ENCODE measurements at places on chromosomes 1 and 21.
A peak's percentile ranks its signal among the peaks of the same experiment; 100 is the strongest.

DNA sequence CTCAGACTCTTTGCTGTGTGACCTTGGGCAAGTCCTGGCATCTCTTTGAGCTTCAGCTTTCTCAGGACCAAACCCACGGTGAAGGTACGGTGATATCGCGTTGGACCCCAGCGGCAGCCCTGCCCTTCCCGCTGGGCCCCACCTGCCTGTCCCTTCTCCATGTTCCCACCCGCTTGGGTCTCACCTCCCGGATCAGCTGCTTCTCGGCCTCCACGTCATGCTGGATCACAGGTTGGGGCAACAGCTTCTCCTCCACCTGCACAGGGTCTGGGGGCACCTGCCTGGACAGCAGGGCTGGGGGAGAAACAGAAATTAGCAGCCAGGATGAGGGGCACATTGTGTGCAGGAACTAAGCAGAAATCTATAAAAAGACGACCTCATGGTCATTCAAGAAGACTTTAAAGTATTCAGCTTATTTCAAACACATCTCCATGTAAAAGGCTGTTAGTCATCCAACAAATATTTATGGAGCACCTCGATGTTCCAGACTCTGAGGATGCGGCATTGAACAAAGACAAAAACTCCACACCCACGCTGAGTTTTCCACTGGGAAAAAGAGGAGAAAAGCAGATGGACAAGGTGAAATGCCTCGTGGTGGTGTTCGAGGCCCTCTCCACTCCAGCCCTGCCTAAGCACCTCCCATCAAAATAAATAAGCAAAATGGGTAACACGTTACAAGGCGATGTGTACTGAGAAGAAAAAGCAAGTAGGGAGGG is 19.5 kb downstream of the KIF17 start:
- no peak for DNase-seq

GRCh38 chr1:172532700-172533512 is at the start of gene SUCO:
TSS of gene SUCO (plus strand) at chr1:172533150. CDS start at chr1:172533436, 286 bp downstream.
- DNase-seq: peak; percentile 99

- DNase-seq: no peak
Observed at GRCh38 chr1:16267690-16268180, 30.8 kb upstream of the CPLANE2 start.

- peak; percentile 58 for DNase-seq
Observed at GRCh38 chr1:205918955-205919746, 24.1 kb downstream of the SLC26A9 start.

- DNase-seq: no peak
Observed at GRCh38 chr21:37861561-37861960, 54.7 kb downstream of the KCNJ6 start.

DNA sequence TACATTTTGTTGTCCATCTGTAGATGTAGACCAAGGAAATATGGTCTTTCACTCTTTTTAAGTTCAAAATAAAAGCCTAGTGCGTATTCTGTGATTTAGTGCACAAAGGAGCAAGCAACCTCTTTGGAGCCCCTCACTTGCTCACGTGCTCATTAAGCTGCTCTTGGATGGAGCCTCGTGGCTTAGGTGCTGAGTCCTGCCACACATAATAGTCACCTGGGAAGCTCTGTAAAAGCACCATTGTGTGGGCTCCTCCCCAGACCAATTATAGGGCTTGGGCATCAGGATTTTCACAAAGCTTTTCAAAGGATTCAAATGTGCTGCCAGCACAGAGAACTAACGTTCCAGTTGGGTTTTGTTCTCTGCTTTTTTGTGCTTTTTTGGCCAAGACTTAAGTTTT is 85.0 kb downstream of the PCP4 start:
- no peak for DNase-seq

GRCh38 chr1:59354709-59355337 is 57.9 kb downstream of the FGGY start:
- DNase-seq: no peak

GRCh38 chr21:39071623-39072214 is 111.5 kb downstream of the PSMG1 start:
- DNase-seq: no peak

GRCh38 chr1:168285971-168286927 is 5.6 kb downstream of the TBX19 start:
- DNase-seq: no peak

DNA sequence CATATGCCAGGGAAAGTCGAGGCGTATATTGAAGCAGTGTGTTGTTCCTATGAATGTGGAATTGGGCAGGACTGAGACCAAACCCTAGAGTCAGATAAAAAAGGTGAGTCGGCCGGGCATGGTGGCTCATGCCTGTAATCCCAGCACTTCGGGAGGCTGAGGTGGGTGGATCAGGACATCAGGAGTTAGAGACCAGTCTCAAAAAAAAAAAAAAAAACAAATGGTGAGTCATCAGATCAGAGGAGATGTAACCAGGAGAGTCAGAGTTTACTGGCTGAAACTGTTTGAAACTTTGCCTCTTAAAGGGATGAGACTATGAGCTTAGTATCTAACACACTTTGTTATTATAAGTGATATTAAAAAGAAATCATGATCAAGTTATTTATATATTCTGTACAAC is 26.4 kb upstream of the SYCP1 start:
- DNase-seq: no peak

DNA sequence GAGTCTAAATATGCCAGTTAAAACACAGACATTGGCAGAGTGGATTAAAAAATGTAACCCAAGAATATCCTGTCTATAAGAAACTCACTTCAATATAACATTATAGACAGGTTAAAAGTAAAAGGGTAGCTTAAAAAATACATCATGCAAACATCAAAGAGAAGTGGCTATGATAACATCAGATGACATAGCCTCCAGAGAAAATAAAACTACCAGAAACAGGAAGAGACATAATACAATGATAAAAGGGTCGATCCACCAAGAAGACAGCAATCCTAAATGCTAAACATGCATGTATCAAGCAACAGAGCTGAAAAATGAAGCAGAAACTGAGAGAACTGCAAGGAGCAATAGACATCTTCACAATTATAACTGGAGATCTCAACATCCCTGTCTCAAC is 190.2 kb upstream of the NR5A2 start:
- no peak for DNase-seq

DNA sequence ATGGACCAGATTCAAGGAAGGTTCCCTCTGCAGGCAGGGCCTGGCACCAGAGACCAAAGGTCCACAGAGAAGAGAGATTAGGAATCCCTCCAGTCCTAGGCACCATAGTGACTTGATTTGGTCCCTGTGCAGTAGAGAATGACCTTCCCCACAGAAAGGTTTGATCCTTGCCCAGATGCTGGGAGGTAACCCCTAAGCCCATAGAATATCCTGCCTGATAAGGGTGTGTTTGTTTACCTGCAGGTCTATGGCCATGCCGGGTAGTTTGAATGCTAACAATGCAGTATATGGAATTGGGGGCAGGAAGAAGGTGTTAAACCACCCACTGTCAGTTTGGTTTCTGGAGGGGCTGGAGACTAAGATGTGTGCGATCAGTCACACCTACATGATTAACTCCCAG is 57.1 kb upstream of the NFASC start:
- DNase-seq: no peak

- DNase-seq: no peak
Observed at GRCh38 chr1:56302878-56303277, 276.5 kb downstream of the PLPP3 start.

DNA sequence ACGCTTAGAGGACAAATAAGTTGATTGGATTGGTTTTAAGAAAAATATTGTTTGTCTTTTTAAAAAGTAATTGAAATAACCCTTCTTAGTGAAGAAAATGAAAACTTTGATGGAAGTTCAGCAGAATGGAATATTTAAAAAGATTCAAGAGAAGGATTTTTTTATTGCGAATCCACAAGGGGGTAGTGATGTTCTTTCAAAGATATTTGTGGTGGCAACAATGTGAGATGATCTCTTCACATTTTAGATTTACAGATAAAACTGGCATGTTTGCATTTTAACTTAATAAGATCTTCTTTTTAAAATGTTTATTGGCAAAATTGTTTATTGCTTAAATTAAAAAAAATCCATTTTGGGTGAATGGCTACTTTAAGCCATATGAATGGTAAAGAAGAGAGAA is 8.9 kb downstream of the CAMTA1 start:
- no peak for DNase-seq

- no peak for DNase-seq
Observed at GRCh38 chr1:53089478-53090226, 27.6 kb downstream of the PODN start.

DNA sequence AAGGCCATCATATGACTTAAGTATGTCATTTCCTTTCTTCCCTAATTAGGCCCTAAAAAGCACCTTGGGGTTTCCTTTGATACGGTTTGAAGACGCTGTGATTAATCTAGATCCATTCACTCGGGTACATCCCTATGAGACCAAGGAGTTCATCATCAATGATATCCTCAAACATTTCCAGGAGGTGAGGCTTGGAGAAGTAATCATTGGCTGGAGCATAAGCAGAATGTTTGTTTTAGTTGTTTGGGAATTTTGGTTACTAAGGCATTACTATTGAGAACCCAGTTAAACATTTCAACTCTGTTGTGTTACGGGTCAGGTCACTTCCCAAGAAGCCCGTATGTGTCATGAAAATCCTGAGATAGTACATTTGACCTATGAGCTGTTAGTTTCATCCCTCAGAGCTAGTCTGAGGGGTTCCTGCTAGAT is 185.2 kb downstream of the VPS13D start:
- DNase-seq: no peak

- DNase-seq: no peak
Observed at GRCh38 chr1:193729429-193729828, 543.0 kb upstream of the B3GALT2 start.

DNA sequence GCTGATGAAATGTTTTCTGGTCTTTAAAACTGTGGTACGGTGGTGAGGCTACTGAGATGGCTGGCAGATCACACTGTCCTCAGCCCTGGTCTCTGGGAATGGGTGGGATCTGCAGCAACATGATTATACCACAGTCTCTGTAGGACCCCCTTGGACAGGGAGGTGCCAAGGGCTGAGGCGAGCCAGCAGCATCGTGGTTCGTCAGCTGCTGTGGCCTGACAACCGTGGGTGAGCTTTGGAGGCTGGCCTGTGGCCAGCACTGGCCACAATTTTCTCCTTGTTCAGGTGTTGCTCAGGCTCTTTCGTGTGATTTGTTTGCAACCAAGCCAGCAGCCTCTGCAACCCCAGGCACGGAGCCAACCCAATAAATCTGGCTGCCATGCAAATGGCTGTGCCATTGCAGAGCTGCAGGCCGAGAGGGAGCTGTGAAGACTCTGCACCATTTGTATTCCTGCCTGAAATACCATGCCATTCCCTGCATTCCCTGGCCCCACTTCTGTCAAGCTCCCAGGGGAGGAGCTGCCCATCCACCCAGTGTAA is 70.9 kb downstream of the PCP4 start:
- DNase-seq: no peak

GRCh38 chr1:86858524-86859261 is 55.2 kb downstream of the SELENOF start:
- no peak for DNase-seq

DNA sequence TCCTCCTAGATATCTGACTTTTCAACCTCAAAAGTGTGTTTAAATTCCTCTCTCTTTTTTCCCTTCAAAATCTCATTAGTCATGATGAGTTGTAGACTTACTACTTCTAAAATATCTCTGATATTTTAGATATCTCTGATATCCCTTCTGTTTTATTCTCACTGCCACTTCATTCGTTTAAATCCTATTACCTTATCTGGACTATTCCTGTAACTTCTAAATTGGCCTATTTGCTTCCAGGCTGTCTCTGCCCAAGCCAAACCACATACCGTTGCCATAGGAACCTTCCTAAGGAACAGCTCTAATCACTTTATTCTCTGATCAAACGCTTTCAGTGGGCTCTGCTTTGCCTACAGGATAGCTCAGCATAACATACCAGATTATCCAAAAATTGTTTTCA is 333.1 kb upstream of the CHRM3 start:
- DNase-seq: no peak

GRCh38 chr1:183590244-183591191 is at the start of gene NCF2:
TSS of gene NCF2 (minus strand) at chr1:183590459. CDS start at chr1:183590329, 130 bp downstream.
- DNase-seq: peak; percentile 14

DNA sequence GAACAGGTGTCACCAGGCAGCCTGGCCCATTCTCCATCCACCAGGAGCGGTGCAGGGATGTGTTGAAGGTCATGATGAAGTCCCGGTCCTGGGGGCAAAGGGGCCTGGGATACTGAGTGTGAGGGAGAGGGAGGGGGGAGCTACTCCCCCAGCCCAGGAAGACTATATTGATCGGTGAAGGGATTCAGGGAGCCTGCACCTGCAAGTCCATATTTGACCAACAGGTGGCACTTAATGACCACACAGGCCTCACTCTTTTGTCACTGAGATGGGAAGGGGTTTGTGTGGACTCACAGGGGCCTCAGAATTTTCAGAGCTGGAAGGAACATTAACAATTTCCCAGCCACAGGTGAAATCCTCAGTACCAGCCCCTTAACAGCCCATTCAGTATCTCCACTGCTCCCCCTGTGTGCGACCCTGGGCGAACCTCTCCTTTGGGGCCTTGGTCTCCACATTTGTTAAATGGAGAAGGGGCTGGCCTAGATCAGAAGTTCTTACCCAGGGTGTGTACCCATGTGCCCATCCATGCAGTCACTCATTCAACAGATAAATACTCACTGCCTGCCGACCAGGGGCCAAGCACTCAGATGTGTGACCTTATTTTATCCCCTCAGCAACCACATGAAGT is 55.6 kb downstream of the NKAIN1 start:
- no peak for DNase-seq

- no peak for DNase-seq
Observed at GRCh38 chr1:82386365-82387011, 585.8 kb downstream of the ADGRL2 start.

GRCh38 chr1:151405187-151405951 is 6.0 kb downstream of the PSMB4 start:
- no peak for DNase-seq

GRCh38 chr1:145952903-145953302 is 4.9 kb downstream of the LIX1L start:
- DNase-seq: no peak

DNA sequence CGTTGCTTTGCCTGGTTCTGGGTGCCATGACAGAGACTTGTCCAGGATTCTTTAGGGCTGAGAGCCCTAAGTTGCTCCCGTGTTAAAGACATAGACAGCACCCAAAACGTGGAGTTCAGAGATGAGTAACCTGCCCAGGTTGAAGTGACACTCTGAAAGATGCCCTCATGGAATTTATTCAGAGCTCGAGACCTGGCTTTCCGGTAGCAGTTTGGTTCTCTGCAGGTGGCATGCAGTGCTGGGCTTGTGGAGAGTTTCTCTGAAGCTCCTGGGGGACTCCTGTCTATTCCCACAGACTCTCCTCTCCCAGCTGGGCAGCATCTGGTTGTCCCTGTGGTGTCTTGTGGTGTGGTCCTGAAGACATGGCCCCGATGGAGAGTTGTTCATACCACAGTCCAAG is 241.0 kb downstream of the RHOU start:
- no peak for DNase-seq

GRCh38 chr1:221166559-221167318 is 287.5 kb downstream of the HLX start:
- DNase-seq: no peak

- no peak for DNase-seq
Observed at GRCh38 chr1:185421485-185422107, 104.6 kb upstream of the IVNS1ABP start.

GRCh38 chr21:46621457-46622182 is 13.9 kb upstream of the PRMT2 start:
- DNase-seq: no peak

- no peak for DNase-seq
Observed at GRCh38 chr1:26177182-26177684, at the start of gene CNKSR1. TSS of gene CNKSR1 (plus strand) at chr1:26177491. CDS start at chr1:26177548, 57 bp downstream.

Measured in stimulated activated CD4-positive, alpha-beta T cell treated with anti-CD3 and anti-CD28 coated beads, Interleukin-1b, Interleukin-23, amount 100 ng/mL, for 4 hours (primary cell).